ENCODE measurements at places on chromosomes 2 and 18. TPM values are rescaled to one million over a fixed set of nuclear protein-coding genes. Genes with fewer than 3 reads are reported as not detected.

Gene GPR75
- total RNA-seq, result 5.6 TPM

Gene HRH4
- not detected for total RNA-seq

Gene COL3A1
- not detected for total RNA-seq

Gene GALNT5
- 0.10 TPM for total RNA-seq

Gene TMEM17
- 0.91 TPM for total RNA-seq

Gene CPLX4
- total RNA-seq, result not detected

Gene SERPINB8
- total RNA-seq, result 4.2 TPM

Gene GMPPA
- 23.2 TPM for total RNA-seq

Gene C2orf72
- 0.42 TPM for total RNA-seq

Gene PLGLB2
- 0.86 TPM for total RNA-seq

Gene STK17B
- total RNA-seq, result 2.5 TPM

Gene SLC30A3
- 1.3 TPM for total RNA-seq

Gene SLC5A7
- 0.27 TPM for total RNA-seq

Gene MLPH
- total RNA-seq, result 4.3 TPM

Gene AQP12A
- not detected for total RNA-seq

Gene L3MBTL4
- total RNA-seq, result 0.32 TPM

Gene LCT
- not detected for total RNA-seq

Gene NR4A2
- 2.2 TPM for total RNA-seq

Gene KCNJ3
- 3.6 TPM for total RNA-seq

Gene STEAP3
- total RNA-seq, result 2.1 TPM

Gene CENPA
- total RNA-seq, result 4.7 TPM

Gene UCN
- 1.9 TPM for total RNA-seq
